ENCODE measurements at places on chromosomes 7 and 10. TPM values are rescaled to one million over a fixed set of nuclear protein-coding genes. Genes with fewer than 3 reads are reported as not detected.

DNA sequence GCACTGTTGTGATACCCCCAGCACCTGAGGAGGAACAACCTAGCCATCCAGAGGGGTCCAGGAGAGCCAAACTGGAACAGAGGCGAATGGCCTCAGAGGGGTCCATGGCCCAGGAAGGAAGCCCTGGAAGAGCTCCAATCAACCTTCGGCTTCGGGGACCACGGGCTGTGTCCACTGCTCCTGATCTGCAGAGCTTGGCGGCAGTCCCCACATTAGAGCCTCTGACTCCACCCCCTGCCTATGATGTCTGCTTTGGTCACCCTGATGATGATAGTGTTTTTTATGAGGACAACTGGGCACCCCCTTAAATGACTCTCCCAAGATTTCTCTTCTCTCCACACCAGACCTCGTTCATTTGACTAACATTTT lies 1.6 kb upstream of the CASP2 start:
- DNase-seq = no peak

- no peak for DNase-seq
These were observed 89.7 kb upstream of the FAM20C start for GRCh38 chr7:102721-103120.

- no peak for DNase-seq
These were observed 209.2 kb upstream of the FAM3C start for GRCh38 chr7:121605317-121605680.

DNA sequence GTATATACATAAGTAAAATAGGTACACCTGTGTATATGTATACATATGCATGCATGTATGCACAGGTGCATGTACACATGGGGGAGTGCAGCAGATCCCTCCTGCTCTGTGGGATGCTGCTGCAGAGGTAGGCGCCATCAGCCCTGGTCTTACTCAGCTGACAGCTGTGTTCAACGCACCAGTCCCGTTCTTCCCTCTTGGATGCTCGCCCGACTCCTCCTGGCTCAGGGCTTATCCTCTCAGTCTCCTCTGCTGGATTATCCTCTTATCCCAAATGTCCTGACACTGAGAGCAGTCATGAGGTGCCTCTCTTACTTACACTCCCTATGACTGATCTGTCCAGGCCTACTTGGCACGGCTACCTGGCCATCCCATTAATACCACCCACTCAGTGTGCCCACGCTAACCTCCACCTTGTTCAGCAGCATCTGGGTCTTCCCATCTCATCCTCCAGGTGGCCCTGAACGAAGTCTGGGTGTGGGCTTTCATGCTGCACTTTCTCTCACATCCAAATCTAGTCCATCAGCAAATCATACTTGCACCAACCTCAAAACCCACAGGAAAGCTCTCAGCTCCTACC lies 357.1 kb downstream of the TCERG1L start:
- no peak for DNase-seq

GRCh38 chr7:74101061-74101681 lies 17.6 kb downstream of the LIMK1 start:
- peak; percentile 51 for DNase-seq

GRCh38 chr10:93820434-93820833 lies 62.7 kb downstream of the LGI1 start:
- DNase-seq = no peak

GRCh38 chr10:2619472-2619871 lies 447.9 kb upstream of the PFKP start:
- peak; percentile 52 for DNase-seq

- no peak for DNase-seq
These were observed 249.4 kb downstream of the CRPPA start for GRCh38 chr7:16171928-16172327.

DNA sequence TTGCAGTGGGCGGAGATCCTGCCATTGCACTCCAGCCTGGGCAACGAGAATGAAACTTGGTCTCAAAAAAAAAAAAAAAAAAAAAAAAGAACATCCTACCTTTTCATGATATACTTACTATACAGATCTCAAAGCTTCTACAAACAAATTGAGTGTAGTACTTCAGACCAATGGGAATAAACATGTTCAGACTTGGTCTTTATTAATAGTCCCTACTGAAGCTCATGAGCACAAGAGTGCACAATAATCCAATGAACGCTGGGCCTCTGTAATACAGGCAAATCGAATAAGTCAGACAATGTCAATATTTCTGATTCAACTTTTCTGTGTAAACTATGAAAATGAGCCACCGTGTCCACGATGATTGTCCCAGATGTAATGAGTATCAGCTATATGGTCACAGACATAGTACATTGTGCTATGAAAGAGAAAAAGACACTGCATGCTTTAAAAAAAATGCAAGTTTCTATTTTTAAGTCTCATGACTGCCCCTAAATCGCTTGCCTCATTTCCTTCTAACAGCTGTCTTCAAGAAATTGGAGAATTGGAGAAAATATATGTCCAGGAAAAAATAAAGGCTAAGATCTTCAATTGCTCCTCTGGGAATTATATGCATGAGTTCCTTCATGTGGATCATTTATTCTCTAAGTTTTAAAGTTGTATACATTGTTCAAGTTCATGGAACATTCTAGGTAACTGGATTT lies 64.0 kb upstream of the CTTNBP2 start:
- no peak for DNase-seq

DNA sequence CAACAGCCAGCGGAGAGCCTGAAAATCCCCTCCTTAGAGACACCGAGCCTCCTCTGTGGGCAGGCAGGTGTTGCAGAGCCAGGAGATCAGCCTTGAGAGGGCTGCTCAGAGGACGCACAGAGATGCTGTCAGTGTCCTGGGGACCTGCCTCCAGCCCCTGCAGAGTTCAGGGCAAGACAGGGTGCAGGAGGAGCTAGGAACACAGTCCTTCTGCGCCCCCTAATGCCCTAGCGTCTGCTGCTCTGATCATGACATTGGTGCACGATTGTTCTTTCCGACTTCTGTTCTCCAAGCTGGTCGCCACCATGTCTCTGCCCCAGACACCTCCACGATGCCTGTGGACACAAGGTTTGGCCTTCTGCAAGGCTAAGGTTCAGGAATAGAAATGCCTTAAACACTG lies 613.7 kb upstream of the MKI67 start:
- no peak for DNase-seq

- no peak for DNase-seq
These were observed 354.1 kb downstream of the TNS3 start for GRCh38 chr7:47227762-47228177.

GRCh38 chr7:43112459-43112940 lies at the start of gene HECW1:
Gene HECW1, plus strand, starts transcription at chr7:43112647. Its CDS starts 131,259 bp downstream, at chr7:43243906.
- peak; percentile 36 for DNase-seq

GRCh38 chr7:158256091-158256816 lies 331.4 kb downstream of the PTPRN2 start:
- DNase-seq = no peak

- no peak for DNase-seq
These were observed 36.2 kb upstream of the SDK1 start for GRCh38 chr7:3264693-3265339.

- DNase-seq = peak; percentile 17
These were observed 1174.6 kb upstream of the LRRTM3 start for GRCh38 chr10:65751218-65751617.

Gene TMEM184A
- 99.4 TPM for total RNA-seq

Gene GARIN1A
- total RNA-seq = 1.2 TPM

Gene TFR2
- total RNA-seq = 3.2 TPM

Data from stomach (tissue), 19 donors.